ENCODE measurements at places on chromosomes 2 and 18.
A peak's percentile ranks its signal among the peaks of the same experiment; 100 is the strongest.

GRCh38 chr2:191166756-191167445 is 16.1 kb upstream of the STAT4 start:
- DNase-seq, result no peak

GRCh38 chr18:71583252-71583651 is 960.9 kb downstream of the CBLN2 start:
- DNase-seq, result no peak

DNA sequence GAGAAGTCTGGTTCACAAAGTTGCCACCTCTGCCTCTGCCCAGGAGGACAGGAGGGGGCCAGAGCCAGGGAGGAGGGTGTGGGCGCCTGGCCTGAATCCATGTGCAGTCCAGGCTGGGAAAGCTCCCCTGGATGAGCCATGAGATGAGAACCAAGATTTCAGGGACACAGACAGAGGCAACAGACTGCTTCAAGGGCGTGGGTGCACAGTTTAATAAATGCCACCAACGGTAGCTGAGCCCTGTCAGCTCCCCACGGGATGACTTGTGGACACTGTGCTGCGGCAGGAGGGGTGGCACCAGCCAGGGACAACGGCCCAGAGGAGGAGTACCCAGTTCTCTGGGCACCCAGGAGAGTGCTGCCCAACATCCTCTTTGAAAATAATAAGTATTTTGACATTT is 15.2 kb downstream of the CAPG start:
- no peak for DNase-seq

DNA sequence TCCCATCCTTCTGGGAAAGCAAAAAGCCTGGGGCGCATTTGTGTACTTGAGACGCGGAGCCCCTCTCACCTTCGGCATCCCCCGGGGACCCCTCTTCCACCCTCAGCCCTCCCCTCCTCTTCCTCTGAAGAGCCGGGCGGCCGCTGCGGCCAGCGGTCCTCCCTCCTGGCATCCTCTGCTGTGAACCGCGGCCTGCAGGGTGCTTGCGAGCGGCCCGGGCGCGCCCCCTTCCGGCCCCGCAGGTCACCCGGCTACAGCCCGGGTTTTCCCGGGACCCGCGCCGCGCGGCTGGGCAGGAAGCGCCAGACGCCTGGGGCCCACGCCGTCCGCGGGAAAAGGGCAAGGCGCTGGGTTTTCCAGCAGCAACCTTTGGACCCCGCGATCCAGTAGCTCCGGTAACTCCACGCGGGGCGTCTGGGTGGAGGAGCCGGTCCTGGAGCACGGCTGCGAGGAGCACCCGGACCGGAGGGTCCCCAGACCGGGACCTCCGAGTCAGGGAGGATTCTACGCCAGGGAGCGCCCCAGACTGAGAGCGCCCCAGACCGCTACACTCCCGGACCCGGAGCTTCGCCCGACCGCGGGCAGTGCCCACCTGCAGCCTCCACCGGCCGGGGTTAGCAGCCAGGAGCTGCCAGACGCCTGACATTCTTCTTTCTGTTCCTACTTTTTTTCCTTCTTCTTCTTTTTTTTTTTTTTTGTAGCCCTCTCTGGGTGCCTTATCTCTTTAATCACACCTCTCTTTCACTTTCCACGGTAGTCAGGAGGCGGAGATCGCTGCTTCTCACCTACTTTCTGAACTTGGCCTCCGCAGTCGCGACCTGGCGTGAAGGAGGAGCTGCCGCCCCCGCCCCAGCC is at the start of gene IL18R1:
Gene IL18R1, plus strand, starts transcription at position 271 of the 855 bp plus-strand sequence. CDS start 6,865 bp downstream, outside the sequence.
- DNase-seq, result peak; percentile 19

GRCh38 chr18:5759194-5759593 is 136.1 kb downstream of the TMEM200C start:
- DNase-seq, result no peak

- DNase-seq, result no peak
These were observed 495.8 kb downstream of the NRXN1 start for GRCh38 chr2:50535971-50536759.

GRCh38 chr2:219531639-219532377 is 11.8 kb downstream of the CHPF start:
- DNase-seq, result no peak

GRCh38 chr2:122748552-122749011 is 993.1 kb downstream of the TSN start:
- no peak for DNase-seq

GRCh38 chr2:160352500-160352899 is 141.1 kb downstream of the RBMS1 start:
- DNase-seq, result no peak

GRCh38 chr2:171390941-171391516 is 42.8 kb downstream of the METTL8 start:
- DNase-seq, result no peak

DNA sequence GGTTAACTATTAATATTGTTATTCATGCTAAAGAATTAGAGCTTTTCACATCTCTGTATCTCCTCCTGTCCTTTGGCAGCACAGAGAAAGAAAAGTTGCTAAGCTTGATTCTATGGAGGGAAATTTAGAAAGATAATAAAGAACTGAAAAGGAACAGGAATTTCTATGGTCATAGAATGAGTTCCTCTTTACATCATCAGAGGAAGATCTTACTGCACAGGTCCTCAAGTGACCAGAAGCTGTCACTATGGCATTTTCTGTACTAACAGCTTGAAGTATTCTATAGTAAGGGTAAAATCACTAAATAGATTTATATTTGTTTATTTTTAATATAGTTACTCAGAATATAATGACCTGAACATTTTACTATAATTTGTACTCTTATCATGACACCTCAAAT is 6.0 kb upstream of the PRKD3 start:
- no peak for DNase-seq

DNA sequence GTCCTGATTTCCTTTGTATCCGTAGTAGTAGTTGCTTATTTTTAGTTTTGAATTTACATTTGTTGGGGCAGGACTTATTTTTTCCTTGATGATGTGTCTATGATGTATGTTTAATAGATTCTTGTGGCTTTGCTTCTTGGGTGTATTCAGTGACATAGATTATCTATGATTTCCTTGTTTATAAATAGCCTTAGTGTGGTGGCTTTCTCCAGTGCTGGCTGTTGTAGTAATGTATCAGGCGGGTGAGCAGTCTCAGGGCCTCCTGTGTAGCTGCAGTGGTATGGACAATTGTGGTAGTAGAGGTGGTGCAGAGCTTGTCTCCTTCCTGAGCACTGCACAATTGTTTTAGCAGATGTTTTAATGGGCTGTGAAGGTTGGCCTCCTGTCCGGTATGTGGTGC is 60.5 kb downstream of the SMCHD1 start:
- DNase-seq, result no peak

GRCh38 chr18:55869556-55870501 is 281.8 kb upstream of the TCF4 start:
- no peak for DNase-seq

DNA sequence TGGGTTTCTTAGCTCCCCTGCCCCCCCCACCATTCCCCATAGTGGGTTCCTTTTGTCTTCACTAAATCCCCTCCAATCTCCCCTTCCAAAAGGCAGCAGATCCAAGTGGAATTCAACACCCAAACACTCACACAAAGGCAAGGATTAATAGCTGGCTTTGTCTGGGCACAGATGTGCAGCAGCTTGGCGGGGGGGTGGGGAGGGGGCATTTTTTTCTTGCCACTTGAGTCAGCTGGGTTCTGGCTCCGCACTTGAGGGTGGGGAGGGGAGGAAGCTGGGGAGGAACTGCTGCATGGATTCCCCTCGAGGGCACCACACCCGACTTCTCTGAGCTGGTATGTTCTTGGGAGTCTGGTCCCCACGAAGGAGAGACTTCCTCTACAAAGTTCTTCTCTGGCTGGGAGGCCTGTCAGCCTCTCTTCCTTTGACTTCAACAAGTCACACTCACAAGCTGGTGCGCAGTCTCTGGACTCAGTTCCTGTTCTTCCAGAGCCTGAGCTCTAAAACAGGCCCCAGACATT is 36.0 kb downstream of the SERTAD2 start:
- DNase-seq, result peak; percentile 20

- no peak for DNase-seq
These were observed 19.6 kb downstream of the ANO7 start for GRCh38 chr2:241208058-241208457.

DNA sequence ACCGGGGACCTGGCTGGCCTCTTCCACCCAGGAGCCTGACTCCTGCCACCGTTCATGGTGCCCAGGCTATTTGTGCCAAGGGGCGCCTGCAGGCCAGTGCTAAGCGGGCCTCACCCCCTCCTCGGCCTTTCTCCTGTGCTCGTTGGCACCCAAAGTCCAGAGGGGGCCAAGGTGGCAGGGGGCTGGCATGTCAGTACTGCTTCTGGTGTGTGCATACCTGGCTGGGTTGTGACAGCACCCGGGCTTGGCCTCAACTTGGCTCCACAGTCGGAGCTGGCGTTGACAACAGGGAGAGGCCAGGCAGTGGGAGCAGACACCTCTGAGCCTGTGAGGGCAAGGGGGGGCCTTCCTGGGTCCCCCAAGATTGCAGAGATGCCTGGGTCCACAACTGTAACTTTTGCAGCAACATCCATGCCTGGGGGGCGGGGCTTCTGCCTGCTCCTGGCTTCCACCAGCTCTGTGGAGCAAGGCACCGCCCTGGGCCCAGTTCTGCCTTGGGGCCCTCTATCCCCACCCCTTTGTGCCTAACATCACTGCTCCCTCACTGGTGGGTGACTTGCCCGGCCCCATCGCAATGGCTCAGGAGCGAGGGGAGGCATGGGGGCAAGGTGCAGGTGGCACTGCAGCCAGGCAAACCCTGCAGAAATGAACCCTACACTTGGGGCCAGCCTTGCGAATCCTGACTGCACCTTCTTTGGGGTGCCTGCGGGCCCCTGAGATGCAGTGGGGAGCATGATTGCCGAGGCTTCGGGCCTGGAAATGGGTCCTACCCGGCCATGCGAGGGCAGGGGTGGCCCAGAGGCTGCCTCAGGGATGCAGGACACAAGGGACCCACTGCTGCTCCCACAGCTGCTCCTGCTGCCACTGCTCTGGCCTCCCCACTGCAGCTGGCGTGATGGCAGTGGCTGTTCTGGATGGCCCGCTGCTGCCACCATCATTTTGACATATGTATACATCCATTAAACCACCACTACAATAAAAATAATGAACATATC is 35.9 kb downstream of the PTPN4 start:
- no peak for DNase-seq

GRCh38 chr18:12238826-12239225 is 15.3 kb upstream of the CIDEA start:
- no peak for DNase-seq

- no peak for DNase-seq
These were observed 242.6 kb upstream of the FBXO11 start for GRCh38 chr2:48148841-48149430.

GRCh38 chr2:198587741-198588140 is 783.3 kb downstream of the PLCL1 start:
- no peak for DNase-seq

DNA sequence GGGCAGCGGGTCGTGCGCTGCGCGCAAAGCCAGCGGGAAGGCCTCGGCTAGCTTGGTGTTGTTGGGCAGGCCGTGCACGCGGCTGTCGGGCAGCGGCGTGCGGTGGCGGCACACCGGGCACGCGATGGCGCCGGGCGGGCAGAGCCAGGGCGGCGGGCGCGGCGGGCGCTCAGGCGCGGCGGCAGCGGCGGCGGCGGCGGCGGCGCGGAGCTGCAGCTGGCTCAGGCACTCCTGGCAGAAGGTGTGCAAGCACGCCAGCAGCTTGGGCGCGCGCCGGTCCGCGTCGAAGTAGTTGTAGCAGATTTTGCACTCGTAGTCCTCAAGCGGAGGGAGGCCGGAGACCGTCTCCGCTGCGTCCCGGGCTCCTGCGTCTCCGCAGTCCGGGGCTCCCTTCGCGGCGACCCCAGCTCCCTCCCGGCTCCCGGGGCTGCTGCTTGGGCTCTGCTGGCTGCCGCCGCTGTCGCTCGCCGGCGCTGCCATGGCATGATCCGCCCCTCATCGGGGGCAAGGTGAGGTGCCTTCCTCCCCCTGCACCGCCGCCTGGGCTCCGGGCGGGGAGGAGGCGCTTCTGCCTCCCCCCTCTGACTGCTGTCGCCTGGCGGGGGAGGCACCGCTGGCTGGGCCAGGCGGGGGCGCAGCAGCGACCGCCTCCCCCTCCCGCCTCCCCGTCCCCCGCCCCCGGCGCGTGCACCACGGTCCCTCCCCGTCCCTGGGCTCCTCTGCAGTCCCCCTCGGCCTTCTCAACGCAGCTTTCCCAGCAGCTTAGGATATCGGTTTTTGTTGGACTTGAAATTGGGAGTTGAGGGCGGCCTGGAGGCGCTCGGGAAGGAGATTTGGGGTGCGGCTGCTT is 21.0 kb upstream of the PAX3 start:
- no peak for DNase-seq

- DNase-seq, result no peak
These were observed 2.2 kb downstream of the EPHA4 start for GRCh38 chr2:221569871-221570270.

DNA sequence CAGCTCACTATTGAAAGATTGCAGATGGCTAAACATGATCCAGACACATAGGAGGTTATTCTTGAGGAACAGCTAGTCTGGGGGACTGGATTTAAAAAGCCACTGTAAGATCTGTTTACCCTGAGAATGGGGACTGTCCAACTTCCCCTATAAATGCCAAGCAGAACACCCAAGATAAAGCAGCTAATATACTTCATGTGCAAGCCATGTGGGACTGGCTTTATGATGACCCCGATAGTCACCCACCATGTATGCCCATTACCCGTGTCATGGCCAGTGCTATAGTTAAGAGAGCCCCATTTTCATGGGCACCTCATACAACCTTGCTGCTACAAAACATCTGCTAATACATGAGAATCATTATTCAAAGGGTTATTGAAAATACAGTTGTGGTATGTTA is 16.0 kb downstream of the YPEL5 start:
- DNase-seq, result no peak

GRCh38 chr2:29114946-29115609 is at the start of gene CLIP4:
Gene CLIP4 (plus strand): TSS chr2:29115415. CDS start chr2:29121389, 5,974 bp downstream.
- peak; percentile 80 for DNase-seq

- no peak for DNase-seq
These were observed 585.7 kb upstream of the GCFC2 start for GRCh38 chr2:76296438-76296837.

GRCh38 chr2:163625632-163626031 is 110.2 kb downstream of the FIGN start:
- no peak for DNase-seq

- no peak for DNase-seq
These were observed 87.1 kb upstream of the LYPD1 start for GRCh38 chr2:132757002-132757589.

DNA sequence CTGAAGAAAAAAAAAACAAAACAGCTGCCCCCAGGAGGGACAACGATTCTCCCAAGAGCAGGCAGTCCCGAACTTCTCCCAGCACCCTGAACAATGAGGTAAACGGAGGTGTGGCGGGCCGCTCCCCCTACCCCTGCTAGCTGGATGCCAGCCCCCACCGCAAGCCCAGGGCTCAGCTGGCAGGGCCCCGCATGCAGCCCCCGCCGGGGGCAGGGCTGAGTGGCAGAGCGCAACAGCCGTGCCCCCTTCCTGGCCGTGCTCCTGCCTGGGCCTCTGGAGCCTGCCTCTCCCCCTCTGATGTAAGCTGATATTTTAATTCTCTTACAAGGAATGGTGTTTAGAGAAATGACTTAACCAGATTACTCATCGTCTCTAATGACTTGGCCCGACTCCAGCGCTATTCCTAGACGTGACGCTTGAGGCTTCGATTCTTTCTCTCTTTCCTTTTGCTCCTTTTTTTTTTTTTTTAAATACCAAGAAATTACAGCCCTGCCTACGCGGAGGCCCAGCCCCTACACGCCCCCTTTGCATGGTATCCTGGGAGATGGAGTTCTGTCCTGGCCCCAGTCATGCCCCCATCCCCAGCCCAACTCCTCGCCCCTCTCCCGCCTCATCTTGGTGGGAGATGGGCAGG is 4.6 kb upstream of the ARID5A start:
- peak; percentile 37 for DNase-seq

GRCh38 chr2:74347742-74348141 is 4.5 kb upstream of the SLC4A5 start:
- no peak for DNase-seq

- DNase-seq, result no peak
These were observed 23.8 kb downstream of the SERTAD2 start for GRCh38 chr2:64629875-64630274.
